ENCODE measurements at places on chromosomes 7 and 10. TPM values are rescaled to one million over a fixed set of nuclear protein-coding genes. Genes with fewer than 3 reads are reported as not detected.
A peak's percentile ranks its signal among the peaks of the same experiment; 100 is the strongest.

LIPM gene
- not detected for total RNA-seq

SEC61A2 gene
- total RNA-seq = 14.5 TPM

TSPAN13 gene
- total RNA-seq = 32.7 TPM

VPS50 gene
- total RNA-seq = 11.2 TPM

GRCh38 chr10:74922921-74923320, 96.5 kb downstream of the KAT6B start:
- H3K27me3 ChIP-seq = no peaks in the 10 kb centered on the region
- DNase-seq = no peak
- no peak overlapping the region for H3K4me3 ChIP-seq
- H3K4me1 ChIP-seq = peaks cover 41% of the 10 kb centered on the region

- DNase-seq = peak; percentile 46
- peaks cover 5% of the 10 kb centered on the region for H3K36me3 ChIP-seq
- no peak within 1 kb of the TSS for H3K27ac ChIP-seq
- H3K4me1 ChIP-seq = peaks cover 40% of the 10 kb centered on the region
- no peaks in the 10 kb centered on the region for H3K27me3 ChIP-seq
Observed at GRCh38 chr7:100949227-100949932, at the start of gene MUC3A. Gene MUC3A, plus strand, starts transcription at chr7:100949534. Its CDS starts 91 bp downstream, at chr7:100949625.

- no peak overlapping the region for H3K4me3 ChIP-seq
- no peak for DNase-seq
- peaks cover 17% of the 10 kb centered on the region for H3K36me3 ChIP-seq
- no peak overlapping the region for H3K27ac ChIP-seq
Observed at GRCh38 chr7:81408728-81409127, 361.1 kb downstream of the HGF start.

GRCh38 chr10:4217187-4217586, 432.2 kb upstream of the KLF6 start:
- no peak overlapping the region for H3K4me3 ChIP-seq
- no peak overlapping the region for H3K27ac ChIP-seq
- no peaks in the 10 kb centered on the region for H3K36me3 ChIP-seq
- H3K4me1 ChIP-seq = peaks cover 54% of the 10 kb centered on the region

DNA sequence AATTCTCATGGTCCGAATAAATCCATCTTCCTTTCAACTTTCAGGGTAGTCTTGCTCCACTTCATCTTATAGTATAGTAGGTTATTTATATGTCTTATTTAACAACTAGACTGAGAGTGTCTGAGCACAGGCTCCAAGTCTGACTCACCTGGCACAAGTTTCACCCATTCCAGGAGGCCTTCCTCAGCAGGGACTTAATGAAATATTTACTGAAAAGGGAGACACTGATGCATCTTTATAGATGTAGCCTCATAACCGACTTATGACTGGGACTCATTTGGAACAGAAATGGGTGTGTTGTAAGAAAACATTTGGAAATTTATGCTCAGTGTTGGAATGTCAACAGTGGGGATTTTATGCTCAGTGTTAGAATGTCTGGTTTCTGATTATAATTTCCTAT, 59.9 kb downstream of the CH25H start:
- H3K27ac ChIP-seq = no peak overlapping the region
- H3K36me3 ChIP-seq = no peaks in the 10 kb centered on the region
- H3K4me3 ChIP-seq = no peak overlapping the region
- DNase-seq = no peak
- H3K27me3 ChIP-seq = no peaks in the 10 kb centered on the region

DNA sequence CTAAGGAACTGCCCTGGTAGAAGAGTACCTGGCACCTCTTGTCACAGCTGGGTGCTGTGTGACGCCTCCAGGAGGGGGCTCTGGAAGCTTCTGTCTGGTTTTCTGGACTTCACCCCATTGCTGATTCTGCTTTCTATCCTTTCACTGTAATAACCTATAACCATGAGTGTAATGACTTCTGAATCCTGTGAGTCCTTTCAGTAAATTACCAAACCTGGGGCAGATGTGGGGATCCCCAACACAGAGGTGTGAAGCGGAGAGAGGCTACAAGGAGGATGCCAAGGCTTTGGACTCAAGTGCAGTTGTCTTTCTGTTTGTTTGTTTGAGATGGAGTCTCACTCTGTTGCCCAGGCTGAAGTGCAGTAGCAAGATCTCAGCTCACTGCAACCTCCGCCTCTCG, 143.7 kb downstream of the SFMBT2 start:
- no peak overlapping the region for H3K4me3 ChIP-seq
- H3K27me3 ChIP-seq = no peaks in the 10 kb centered on the region
- H3K36me3 ChIP-seq = peaks cover 3% of the 10 kb centered on the region
- DNase-seq = no peak

DNA sequence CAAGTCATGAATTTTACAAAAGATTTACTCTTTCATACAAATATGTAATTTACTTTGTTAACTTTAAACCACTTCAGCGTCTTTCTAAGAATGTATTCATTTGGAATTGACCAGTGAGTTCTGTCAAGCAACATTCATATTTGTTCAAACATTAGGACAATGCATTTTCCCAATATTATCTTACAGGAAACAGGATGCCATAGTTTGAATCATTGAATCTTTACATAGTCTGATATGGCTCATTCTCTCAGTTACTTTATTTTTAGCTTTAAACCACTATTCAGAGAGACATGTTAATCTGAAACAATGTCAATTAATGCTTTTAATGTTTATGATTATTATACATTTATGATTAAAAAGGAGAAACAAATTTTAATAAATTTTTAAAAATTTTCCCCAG, 21.1 kb upstream of the MEOX2 start:
- no peak overlapping the region for H3K27ac ChIP-seq
- no peak overlapping the region for H3K4me3 ChIP-seq
- H3K4me1 ChIP-seq = peaks cover 9% of the 10 kb centered on the region
- no peaks in the 10 kb centered on the region for H3K36me3 ChIP-seq
- no peak for DNase-seq

DNA sequence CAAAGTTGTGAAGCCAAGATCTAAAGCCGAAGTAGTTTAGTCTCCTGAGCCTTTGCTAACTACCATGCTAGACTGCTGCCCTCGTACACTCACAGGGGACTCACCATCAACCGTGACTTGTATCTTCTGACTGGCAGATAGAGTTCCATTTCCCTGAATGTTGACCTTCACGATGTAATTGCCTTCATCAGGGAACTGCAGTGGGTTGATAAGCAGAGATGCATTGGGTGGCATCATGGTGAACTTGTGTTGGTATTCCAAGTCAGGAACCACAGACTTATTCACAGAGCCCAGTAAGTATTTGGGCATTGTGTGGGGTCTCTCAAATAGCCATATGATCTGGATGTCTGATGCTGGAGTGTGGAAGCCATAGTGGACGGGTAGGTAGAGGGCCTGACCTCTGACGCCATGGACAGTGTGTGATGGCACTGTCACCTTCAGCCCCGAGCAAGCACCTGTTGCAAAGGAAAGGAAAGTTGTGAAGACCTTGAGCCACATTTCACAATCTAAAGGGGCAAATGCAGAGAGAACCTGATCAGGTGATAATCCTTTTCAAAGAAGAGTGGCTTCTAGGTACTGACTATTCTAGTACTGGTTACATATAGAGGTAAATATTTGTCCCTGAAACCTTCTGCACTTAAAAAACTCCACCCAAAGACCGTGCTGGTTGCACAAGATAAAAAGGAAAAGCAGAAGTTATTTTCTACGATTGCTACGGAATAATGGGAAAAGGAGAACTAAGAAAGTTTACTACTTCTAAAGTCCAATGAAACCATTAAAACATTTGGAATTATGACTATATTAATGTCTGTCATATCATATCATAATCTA, 7.1 kb downstream of the HEPACAM2 start:
- peaks cover 10% of the 10 kb centered on the region for H3K27me3 ChIP-seq
- H3K27ac ChIP-seq = no peak overlapping the region
- H3K4me1 ChIP-seq = no peaks in the 10 kb centered on the region
- no peaks in the 10 kb centered on the region for H3K36me3 ChIP-seq

DNA sequence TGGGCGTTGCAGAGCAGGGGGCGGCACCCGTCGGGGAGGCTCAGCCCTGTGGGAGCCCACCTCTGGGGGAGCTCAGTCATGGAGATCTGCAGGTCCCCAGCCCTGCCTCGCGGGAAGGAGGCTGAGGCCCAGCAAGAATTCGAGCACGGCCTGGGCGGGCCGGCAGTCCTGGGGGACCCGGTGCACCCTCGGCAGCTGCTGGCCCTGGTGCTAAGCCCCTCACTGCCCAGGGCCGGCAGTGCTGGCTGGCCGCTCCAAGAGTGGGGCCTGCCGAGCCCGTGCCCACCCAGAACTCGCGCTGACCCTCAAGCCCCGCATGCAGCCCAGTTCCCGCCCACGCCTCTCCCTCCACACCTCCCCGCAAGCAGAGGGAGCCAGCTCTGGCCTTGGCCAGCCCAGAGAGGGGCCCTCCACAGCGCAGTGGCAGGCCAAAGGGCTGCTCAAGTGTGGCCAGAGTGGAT, 76.2 kb downstream of the TMEM26 start:
- DNase-seq = no peak
- H3K36me3 ChIP-seq = peaks cover 13% of the 10 kb centered on the region
- H3K4me1 ChIP-seq = no peaks in the 10 kb centered on the region
- H3K4me3 ChIP-seq = no peak overlapping the region
- H3K27ac ChIP-seq = no peak overlapping the region

GRCh38 chr7:158803367-158803969, 25.8 kb downstream of the ESYT2 start:
- H3K4me3 ChIP-seq = no peak overlapping the region
- H3K36me3 ChIP-seq = peaks cover 44% of the 10 kb centered on the region
- H3K27ac ChIP-seq = no peak overlapping the region
- peaks cover 18% of the 10 kb centered on the region for H3K4me1 ChIP-seq
- no peaks in the 10 kb centered on the region for H3K27me3 ChIP-seq

DNA sequence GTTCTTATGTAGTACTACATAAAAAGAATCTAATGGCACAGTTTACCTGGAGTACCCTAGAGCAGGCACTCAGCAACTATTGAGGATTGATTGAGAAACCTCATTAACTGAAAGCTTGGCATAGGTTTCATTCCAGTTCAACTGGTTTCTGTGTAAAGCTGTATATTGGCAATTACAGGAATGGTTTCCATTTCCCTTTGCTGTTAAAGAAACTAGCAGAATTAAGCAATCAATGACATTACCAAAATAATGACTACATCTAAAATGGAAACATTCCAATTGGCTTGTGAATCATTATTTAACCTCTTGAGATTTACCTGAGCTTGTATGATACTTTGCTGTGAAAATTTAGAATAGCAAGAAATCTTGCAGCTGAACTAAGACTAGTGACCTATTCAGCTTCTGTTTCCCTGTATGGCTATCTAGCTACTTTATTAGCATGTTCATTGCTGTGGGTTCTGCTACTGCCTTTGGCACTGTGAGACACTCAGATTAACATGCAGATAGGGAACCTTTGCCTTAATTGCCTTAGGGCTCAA, 33.5 kb upstream of the CADPS2 start:
- H3K4me3 ChIP-seq = no peak overlapping the region
- H3K4me1 ChIP-seq = peaks cover 27% of the 10 kb centered on the region

- H3K36me3 ChIP-seq = no peaks in the 10 kb centered on the region
- no peak overlapping the region for H3K27ac ChIP-seq
- H3K27me3 ChIP-seq = no peaks in the 10 kb centered on the region
- H3K4me3 ChIP-seq = no peak overlapping the region
- DNase-seq = no peak
Observed at GRCh38 chr7:84950836-84951235, 236.0 kb downstream of the SEMA3D start.

All from WTC11 (cell line).